Central memory CD8-positive, alpha-beta T cell (primary cell): ENCODE measurements at places on chromosomes 1 and 21.

DNA sequence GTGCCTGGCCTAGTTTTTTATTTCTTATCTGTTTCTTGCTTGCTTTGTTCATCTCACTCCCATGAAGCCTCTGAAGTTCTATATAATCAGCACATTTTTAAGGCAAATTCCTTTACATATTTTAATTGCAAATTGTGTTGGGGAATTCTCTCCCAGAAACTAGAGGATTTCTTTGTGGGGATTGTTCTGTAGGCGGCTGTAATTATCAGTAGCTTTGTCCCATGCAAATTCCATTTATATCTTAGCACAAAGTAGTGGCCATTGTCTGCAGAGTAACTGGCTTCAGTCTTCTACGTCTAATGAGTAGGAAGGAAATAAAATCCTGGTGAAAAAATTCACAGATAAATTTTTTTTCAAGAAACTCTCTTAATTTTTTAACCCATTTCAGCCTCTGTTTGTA lies 35.7 kb downstream of the CLEC20A start:
- H3K27me3 ChIP-seq, result peaks cover 19% of the 10 kb centered on the region
- DNase-seq, result no peak
- H3K27ac ChIP-seq, result no peak overlapping the region
- H3K4me3 ChIP-seq, result no peak overlapping the region
- H3K4me1 ChIP-seq, result no peaks in the 10 kb centered on the region
- H3K36me3 ChIP-seq, result no peaks in the 10 kb centered on the region

- H3K4me3 ChIP-seq, result peak overlapping the region; percentile 97
- H3K4me1 ChIP-seq, result peaks cover 56% of the 10 kb centered on the region
- H3K27me3 ChIP-seq, result no peaks in the 10 kb centered on the region
- DNase-seq, result no peak
- peak overlapping the region; percentile 97 for H3K27ac ChIP-seq
- H3K36me3 ChIP-seq, result peaks cover 63% of the 10 kb centered on the region
Observed at GRCh38 chr1:92832537-92833114, 786 bp downstream of the RPL5 start.

- H3K36me3 ChIP-seq, result peaks cover 22% of the 10 kb centered on the region
- H3K4me3 ChIP-seq, result no peak overlapping the region
- peak overlapping the region; percentile 82 for H3K27ac ChIP-seq
- peak; percentile 35 for DNase-seq
- H3K4me1 ChIP-seq, result peaks cover 50% of the 10 kb centered on the region
- no peaks in the 10 kb centered on the region for H3K27me3 ChIP-seq
Observed at GRCh38 chr1:181044449-181044966, 10.7 kb downstream of the MR1 start.

- H3K36me3 ChIP-seq, result peaks cover 24% of the 10 kb centered on the region
- no peaks in the 10 kb centered on the region for H3K27me3 ChIP-seq
- no peak for DNase-seq
- no peak overlapping the region for H3K27ac ChIP-seq
- no peaks in the 10 kb centered on the region for H3K4me1 ChIP-seq
Observed at GRCh38 chr1:58524353-58524945, 22.1 kb downstream of the OMA1 start.

DNA sequence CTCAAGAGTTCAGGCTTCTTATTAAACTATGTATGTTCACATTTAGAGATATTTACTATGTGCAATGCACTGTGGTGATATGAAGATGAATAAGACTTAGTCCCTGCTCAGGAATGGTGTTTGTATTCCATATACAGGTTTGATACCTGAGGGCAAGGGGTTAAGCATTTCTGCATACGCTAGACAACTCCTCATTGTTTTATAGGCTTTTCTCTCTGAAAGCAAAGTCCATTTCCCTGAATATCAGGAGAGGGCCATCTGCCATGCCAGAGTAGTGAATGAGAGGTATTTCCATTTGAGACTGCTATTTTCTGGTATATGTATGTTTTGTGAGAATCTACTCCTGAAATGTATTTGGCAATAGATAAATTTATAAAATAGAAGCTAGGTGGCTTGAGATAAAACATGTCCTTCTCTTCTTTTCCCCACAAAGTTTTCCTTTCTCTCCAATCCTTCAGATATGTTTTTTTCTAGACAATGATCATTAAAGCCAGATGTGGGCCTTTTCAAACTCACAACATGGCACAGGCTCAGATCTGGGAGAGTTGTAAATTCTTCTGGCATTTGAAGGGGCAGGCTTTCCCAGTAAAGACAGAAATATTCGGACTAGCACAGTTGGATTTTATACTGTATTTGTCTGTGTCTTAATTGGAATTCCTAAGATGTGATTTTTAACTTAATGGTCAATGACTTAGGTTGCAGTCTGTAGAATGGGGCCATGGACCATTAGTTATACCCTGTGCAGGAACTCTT lies 73.3 kb upstream of the WDR26 start:
- H3K36me3 ChIP-seq, result no peaks in the 10 kb centered on the region
- H3K4me1 ChIP-seq, result peaks cover 12% of the 10 kb centered on the region
- H3K27me3 ChIP-seq, result no peaks in the 10 kb centered on the region
- no peak overlapping the region for H3K27ac ChIP-seq
- H3K4me3 ChIP-seq, result no peak overlapping the region

DNA sequence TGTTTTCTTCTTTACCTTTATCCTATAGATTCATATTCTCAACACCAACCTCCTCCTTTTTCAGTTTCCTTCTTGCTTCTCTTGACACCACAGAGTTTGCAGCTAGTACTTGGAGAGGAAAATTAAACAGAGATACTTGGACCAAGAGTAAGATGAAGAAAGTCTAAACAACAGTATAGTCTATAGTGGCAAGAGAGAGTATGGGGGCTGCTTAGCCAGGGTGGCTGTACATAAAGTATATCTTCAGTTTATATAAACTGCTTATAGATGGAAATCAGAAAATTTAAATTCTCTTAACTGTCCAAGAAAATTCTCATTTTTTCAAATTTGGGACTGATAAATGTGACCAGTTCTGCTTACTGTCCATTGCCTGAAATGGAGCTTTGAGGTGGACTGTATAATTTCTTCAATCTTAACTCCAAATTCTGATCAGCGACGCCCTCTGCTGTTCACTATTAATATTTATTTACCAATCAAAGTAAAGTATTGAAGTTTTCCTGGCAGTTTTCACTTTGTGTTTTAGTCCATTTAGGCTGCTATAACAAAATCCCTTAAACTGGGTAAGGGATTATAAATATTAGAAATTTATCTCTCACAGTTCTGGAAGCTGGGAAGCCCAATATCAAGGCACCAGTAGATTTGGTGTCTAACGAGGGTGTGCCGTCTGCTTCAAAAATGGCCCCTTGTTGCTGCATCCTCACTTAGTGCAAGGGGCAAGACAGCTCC lies 14.8 kb upstream of the METTL18 start:
- H3K4me1 ChIP-seq, result no peaks in the 10 kb centered on the region
- H3K27ac ChIP-seq, result no peak overlapping the region
- no peak for DNase-seq
- no peaks in the 10 kb centered on the region for H3K27me3 ChIP-seq
- H3K36me3 ChIP-seq, result peaks cover 7% of the 10 kb centered on the region
- no peak overlapping the region for H3K4me3 ChIP-seq

DNA sequence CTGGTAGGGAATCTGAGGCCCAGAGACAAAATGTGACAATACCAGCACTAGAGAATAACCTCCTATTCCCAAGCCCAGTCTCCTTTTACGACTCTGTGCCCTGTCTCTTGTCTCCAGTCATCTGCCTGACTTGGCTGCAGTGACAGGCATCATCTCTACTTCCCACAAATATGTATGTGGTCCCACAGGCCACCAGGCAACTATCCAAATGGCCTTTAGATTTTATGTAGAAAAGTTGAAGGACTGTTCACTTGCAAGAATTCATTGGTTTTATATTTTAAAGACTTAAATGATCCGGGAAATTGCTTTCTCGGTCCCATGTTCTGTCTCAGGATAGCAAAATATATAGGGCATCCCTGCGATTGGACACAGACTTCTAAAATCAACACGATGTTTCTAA lies 11.6 kb downstream of the KRTAP24-1 start:
- no peak overlapping the region for H3K27ac ChIP-seq
- H3K4me3 ChIP-seq, result no peak overlapping the region
- no peak for DNase-seq
- no peaks in the 10 kb centered on the region for H3K4me1 ChIP-seq

DNA sequence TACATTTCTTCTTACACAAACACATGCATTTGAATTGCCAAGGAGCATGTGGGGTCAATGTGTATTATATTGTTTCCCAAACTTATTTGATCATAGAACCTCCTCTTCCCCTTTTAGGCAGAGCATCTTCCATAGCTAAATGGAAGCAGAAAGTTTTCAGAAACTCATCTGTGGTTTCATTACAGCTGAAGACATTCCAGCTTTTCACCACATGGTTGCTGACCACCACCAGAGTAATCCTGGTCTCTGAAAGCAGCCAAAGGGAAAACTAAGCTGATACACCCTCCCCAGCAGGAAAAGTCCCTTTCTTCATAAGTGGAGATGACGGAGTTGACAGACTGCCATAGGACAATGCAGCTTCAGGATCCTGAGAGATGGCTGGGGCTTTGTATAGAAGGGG lies 30.2 kb upstream of the OTUD3 start:
- H3K4me1 ChIP-seq, result no peaks in the 10 kb centered on the region
- H3K4me3 ChIP-seq, result no peak overlapping the region
- H3K27me3 ChIP-seq, result peaks cover 25% of the 10 kb centered on the region
- no peaks in the 10 kb centered on the region for H3K36me3 ChIP-seq
- DNase-seq, result no peak

GRCh38 chr1:170247751-170248521 lies 102.2 kb downstream of the NTMT2 start:
- DNase-seq, result no peak
- no peak overlapping the region for H3K4me3 ChIP-seq
- no peak overlapping the region for H3K27ac ChIP-seq

DNA sequence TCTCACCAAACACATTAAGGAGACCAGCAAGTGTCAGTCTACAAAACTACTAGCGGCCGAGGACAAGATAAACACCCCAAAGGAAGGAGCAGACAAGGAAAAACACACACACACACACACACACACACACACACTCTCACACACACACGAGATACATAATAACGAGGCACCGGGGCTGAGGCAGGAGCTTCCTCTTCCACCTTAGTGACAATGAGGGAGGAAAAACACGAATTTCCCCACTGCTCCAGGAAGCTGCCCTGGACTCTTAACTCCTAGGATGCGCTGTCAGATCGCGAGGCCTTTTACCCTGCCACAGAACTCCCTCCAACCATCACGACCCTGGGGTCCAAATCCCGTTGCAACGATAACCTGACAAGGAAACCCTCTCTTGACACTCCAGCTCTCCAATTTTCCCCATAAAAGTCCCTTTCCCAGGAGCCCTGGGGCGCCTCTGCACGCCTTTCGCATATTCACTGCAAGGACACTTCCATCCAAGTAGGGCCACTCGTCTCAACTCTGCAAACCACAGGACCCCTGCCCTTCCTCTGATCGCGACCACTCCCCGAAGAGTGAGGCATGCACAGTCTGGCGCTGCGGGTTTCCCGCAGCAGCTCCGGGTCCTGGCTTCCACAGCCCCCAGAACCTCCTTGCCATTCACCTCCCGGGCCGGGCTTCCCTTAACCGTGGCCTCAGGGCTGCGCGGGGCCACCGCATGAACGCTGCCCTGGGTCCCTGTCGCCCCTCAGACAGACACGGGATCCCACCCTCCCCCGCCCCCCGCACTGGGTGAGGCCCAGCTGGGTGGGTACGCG lies 581 bp downstream of the ETV3 start:
- H3K4me3 ChIP-seq, result peak overlapping the region; percentile 94
- H3K27me3 ChIP-seq, result no peaks in the 10 kb centered on the region
- DNase-seq, result no peak

GRCh38 chr1:226548256-226549093 lies at the start of gene STUM:
Gene STUM, plus strand, starts transcription at chr1:226548764. Its CDS starts 141 bp downstream, at chr1:226548905.
- DNase-seq, result no peak
- H3K4me1 ChIP-seq, result peaks cover 20% of the 10 kb centered on the region
- H3K27me3 ChIP-seq, result peaks cover 68% of the 10 kb centered on the region
- H3K36me3 ChIP-seq, result no peaks in the 10 kb centered on the region

DNA sequence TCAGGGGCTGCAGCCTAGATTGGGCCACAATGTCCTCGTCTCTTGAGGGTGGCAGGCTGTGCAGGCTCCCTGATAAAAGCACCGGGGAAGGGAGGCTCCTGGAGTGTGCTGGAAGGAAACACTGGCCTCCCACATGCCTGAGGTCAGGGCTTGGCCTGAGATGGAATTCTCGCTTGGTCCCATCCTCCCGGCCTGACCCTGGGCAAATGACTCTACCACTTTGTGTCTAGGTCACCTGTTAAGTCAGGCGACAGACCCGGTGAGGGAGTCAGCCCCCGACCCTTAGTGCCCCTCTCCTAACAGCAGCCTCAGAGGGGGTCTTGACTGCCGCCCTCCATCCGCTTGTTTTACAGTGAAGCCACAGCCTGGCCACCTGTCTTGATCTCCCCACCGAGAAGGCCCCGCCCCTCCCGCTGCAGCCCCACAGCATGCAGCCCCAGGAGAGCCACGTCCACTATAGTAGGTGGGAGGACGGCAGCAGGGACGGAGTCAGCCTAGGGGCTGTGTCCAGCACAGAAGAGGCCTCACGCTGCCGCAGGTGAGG lies 2.5 kb downstream of the SMIM1 start:
- peaks cover 9% of the 10 kb centered on the region for H3K4me1 ChIP-seq
- no peak overlapping the region for H3K27ac ChIP-seq
- H3K36me3 ChIP-seq, result peaks cover 13% of the 10 kb centered on the region
- no peaks in the 10 kb centered on the region for H3K27me3 ChIP-seq
- no peak overlapping the region for H3K4me3 ChIP-seq

DNA sequence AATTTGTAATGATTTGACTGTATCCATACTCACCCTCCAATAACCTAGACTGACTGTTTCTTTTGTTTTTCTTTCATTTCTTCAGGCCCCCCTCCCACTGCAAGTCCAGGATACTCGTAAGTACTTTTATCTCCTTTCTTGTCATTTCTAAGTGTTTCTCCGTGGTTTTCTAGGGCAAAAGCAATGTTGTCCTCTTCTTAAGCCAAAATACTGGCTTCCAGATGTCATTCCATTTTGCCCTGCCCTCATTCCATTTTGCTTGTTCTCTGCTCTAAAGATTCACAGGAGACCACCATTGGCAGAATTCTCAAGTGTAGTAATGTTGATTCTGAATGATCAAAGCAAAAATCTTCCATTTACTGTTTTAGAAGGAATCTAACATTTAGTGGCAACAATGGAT lies 152.8 kb upstream of the UBE2U start:
- H3K4me1 ChIP-seq, result no peaks in the 10 kb centered on the region
- no peaks in the 10 kb centered on the region for H3K36me3 ChIP-seq
- no peak overlapping the region for H3K27ac ChIP-seq
- no peaks in the 10 kb centered on the region for H3K27me3 ChIP-seq
- H3K4me3 ChIP-seq, result no peak overlapping the region

DNA sequence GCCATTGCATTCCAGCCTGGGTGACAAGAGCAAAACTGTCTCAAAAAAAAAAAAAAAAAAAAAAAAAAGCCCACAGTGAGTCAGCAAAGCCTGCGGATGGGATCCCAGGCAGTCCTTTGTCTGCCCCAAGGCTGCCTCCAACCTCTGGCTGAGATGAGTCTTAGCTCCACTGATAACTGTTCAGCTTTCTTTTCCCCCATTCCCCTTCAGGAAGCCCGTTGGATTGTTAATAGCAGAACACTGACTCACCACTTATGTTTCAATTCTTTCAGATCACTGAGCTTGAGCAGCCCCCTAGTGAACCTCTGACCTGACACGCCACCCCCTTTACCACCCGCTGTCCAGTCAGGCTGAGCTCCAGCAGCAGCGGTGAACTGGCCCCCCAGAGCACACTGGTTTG lies 57.5 kb downstream of the ERG start:
- no peaks in the 10 kb centered on the region for H3K4me1 ChIP-seq
- no peak overlapping the region for H3K4me3 ChIP-seq
- H3K27me3 ChIP-seq, result no peaks in the 10 kb centered on the region
- H3K36me3 ChIP-seq, result no peaks in the 10 kb centered on the region
